ENCODE measurements at places on chromosomes 2 and 18. TPM values are rescaled to one million over a fixed set of nuclear protein-coding genes. Genes with fewer than 3 reads are reported as not detected.

Gene CDKL4
- total RNA-seq, result 2.6 TPM

Gene MSH2
- total RNA-seq, result 45.8 TPM

Gene NFE2L2
- total RNA-seq, result 89.7 TPM

Gene RTTN
- total RNA-seq, result 37.3 TPM

Gene OLA1
- total RNA-seq, result 58.3 TPM

Gene EPHA4
- total RNA-seq, result 74.2 TPM

Gene IL37
- not detected for total RNA-seq

Gene DPP4
- 85.9 TPM for total RNA-seq

Gene UGT1A1
- total RNA-seq, result 0.18 TPM

Data from metanephros (tissue), 2 donors.